Pulmonary artery endothelial cell (primary cell): ENCODE measurements at places on chromosomes 4 and X.

DNA sequence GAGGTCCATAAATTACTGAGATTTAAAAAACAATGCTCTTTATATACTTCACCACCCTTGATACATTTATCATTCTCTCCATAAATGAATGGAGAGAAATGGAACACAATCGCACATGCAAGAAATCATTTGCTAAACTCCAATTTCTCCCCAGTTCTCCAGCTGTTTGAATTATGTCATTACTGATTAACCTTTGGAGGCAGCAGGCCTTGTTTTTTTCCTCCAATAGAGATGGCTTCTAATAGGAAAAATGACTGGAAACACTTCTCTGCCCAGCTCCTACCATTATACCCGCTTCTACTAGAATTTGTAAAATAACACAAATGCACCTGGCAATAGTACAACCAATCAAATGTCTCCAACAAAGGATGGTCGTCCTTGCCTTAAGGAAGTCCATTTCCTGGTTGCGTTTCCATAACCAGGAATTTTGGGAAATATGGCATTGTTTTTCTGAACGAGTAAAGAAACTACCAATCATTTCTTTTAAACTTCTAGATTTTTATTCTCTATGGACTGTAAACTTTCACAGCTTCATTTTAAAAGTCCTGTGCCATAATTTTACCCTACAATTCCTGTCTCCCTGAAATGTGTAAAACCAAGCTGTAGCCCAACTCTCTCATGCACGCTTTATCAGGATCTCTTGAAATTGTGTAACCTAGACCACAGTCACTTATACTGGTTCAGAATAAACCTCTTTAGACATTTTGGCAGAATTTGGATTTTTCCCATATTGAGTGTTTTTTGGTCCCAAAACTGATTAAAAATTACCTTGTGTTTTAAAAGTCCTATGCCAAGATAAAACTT, 60.1 kb downstream of the APBB2 start:
- DNase-seq = no peak

- no peak for DNase-seq
Observed at GRCh38 chrX:31316340-31316991, 244.6 kb upstream of the FTHL17 start.

- DNase-seq = no peak
Observed at GRCh38 chrX:149630681-149631233, 835 bp downstream of the TMEM185A start.

DNA sequence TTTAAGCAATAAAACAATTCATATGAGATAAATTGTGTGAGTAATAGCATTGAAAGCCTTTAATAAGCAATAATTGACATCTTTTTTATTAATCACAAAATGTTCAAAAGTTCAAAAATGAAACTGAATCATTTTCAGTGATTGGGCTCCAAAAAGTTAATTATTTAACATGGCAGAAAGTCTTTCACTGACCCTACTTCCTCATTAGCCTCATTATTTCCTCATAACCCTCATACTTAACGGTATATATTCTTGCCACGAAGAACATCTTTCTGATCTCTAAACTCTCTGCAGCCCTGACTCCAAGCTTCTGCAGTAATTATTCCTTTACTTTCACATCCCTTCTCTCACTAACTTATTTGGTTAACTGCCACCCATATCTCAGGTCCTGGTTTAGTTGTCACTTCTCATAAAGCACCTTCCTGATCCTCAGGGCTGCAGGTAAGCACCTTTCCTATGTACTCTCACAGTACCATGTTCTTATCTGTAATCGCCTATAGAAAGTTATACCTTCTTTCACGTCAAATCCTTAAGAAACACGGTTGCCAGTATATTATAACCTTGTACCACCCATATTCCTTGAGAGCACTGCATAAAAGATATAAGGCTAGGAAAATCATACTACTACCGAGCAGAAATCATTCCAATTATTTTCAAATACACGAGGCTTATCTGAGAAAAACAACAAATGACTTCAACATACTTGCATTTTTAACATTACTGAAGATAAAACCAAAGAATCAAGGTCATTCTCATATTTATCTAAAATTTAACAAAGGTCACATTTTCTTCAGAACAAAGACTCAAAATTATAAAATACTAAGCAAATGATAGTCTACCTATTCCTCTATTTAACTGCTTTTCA, 72.2 kb downstream of the PPP3CA start:
- DNase-seq = no peak

- no peak for DNase-seq
Observed at GRCh38 chr4:125780164-125780563, 465.4 kb downstream of the FAT4 start.

GRCh38 chr4:84956014-84956413, 10.5 kb downstream of the WDFY3 start:
- DNase-seq = no peak

DNA sequence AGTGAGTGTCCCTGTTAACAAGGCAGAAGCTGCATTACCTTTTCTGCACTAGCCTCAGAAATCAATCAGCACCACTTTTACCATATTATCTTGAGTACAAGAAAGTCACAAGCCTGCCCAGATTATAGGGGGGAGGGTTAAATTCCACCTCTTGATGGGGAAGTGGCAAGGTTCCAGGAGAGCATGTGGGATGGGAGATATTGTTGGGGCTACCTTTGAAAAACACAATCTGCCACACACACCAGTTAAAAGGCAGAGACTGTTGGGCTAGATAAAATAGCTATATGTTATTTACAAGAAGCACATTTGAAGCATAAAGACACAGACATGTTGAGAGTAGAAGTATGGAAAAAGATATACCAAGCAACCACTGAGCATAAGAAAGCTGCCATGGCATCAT, 6.6 kb upstream of the AVPR2 start:
- DNase-seq = no peak

DNA sequence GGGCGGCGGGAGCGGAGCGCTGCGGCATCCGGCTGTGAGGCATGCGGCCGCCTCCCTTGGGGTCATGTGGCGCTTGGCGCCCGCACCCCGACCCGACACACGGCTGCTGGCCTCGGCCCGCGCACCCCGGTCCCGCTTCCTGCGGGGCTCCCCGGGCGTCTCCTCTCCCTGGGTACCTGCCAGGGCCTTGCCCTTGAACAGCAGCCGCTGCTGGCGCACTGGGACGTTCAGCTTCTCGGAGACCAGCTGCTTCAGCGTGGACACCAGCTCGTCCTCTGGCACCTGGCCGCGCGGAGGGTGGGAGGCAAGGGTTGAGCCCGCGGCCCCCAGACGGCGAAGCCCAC, 391 bp downstream of the UBL4A start:
- DNase-seq = no peak

GRCh38 chr4:106325800-106326199, 9.4 kb downstream of the AIMP1 start:
- DNase-seq = no peak

DNA sequence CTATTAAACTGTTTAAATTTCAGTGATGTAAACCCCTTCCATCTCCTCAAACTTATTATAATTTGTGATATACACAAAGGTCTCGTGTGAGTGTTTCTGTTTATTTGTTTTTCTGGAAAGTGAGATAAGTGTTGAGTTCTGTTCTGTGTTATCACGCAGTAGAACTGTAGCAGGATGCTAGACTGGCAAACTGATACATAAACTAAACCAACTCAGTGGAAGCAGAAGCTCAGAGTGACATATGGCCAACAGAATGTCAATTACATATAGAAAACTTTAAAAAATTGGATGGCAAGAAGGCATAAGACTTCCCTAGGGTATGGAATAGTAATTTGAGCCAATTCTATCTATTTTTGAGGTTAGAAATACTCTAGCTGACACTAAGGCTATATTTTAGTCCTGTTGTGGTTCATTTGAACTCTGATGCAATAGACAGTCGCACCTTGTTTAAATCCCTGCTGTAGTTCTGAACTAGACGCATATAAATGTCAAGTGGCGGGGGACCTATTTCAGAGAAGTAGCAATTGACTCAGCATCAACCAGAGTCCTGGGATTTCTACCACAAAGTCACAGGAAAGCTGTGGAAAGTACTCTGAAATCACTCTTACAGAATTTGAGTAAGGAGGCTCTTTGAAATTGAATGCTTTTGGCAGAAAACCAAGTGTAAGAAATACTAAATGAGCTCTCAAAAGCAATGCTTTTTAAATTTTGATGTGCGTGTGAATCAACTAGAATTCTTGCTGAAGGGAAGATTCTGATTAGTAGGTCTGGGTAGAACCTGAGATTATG, 294.4 kb downstream of the INPP4B start:
- DNase-seq = no peak
